ENCODE measurements at places on chromosomes 7 and 10.

DNA sequence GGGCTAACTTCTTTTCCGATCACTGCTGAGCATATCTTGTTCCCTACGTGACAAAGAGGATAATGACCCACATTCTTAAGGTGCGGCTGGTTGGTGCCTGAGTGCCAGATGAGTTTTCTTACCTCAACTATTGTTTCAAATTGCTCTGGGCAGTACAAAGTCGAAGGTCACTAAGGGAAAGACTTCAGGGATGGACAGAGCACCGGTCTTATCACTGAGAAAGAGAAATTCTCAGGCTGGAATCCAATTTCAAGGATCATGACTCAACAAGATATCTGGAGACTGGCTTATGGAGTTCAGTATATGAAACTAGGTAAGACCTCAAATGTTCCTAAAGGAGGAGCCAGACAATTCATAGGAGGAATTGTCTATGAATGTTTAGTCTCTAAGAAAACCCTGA lies 780.3 kb downstream of the SUGCT start:
- no peak for DNase-seq

- DNase-seq, result no peak
Measured at GRCh38 chr7:27472043-27472442, 190.6 kb downstream of the HIBADH start.

DNA sequence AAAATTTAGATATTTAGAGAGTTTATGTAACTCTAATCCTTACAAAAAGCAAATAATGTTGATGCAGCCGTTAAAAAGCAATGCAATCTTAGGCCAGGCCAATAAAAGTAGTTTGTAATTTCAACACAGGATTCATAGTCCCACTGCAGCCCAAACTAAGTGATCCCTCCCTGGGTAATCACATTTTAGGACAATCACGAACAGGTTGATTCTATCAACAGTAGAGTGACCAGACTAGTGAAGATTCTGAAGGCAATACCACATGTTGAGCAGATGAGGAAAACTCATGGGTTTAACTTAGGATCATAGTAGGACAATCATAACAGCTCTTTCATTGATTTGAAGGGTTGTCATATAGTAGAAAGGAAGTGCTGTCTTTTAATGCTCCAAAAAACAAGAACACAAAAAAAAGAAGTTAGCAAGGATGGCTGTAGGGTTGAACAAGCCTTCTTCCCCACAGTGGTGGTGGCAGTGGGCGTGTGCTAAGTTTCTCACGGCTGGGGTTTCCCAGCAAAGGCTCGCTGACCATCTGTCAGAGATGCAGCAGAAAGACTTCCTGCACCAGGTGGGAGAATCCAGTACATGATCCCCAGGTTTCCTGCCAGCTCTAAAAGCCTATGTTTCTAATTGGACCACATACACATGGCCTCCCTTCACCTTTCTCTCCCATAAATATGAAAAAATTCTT lies 212.2 kb downstream of the CHRM2 start:
- DNase-seq, result no peak

DNA sequence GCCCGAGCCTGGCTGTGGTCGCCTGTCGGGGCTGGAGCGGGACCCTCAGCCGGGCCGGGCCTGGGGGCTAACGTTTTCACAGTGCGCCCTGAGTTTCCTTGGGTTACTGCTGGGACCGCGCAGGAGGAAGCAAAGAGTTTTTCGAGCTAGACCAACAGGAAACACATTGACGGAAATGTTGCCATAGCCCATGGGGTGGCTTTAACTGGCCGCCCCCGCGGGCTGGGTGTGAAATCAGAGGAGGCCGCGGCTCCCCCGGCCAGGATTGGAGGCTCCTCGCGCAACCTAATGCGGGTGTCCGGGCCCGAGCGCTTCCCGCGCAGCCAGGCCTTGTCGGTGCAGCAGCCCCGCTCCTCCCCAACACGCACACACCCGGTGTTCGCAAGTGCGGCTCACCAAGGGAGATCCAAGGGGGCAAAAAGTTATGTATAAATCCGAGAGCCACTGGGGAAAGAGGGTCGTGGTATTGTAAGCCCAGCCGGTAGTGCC lies 1.9 kb downstream of the HHEX start:
- no peak for DNase-seq

DNA sequence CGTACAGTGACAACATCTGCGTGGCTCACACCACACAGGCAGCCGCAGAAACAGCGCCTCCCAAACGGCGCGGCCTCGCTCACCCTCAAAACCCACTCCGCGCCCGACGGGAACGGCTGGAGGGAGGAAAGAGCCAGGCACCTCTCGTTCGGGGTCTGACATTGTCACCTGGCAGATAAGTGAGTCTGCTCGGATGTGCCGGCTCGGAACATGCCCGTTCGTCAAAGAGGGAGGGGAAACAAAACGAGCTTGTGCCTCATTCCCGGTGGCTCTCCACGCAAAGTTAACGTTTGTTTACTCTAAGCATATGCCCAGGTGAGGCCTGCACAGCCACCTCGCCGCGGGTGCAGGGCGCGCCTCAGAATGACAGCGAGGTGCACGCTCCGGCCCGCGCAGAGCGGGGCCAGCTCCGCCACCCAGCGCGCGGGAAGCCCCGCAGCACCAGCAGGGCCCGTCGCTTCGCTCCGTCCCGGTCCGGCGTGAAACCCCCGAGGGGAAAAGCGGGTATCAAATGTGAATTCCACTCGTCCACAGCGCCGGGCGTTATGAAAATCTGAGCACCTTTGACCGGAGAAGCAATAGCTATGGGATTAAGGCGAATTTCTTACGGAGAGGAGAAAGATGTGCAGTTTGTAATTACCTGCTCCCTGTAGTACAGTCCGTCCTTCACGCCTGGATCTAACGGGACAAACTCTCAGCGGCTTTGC lies 13.1 kb downstream of the CNPY1 start:
- no peak for DNase-seq

GRCh38 chr7:85102813-85103350 lies 84.0 kb downstream of the SEMA3D start:
- no peak for DNase-seq

GRCh38 chr7:144632724-144633123 lies 203.1 kb downstream of the TPK1 start:
- no peak for DNase-seq
